Stimulated activated CD4-positive, alpha-beta T cell treated with anti-CD3 and anti-CD28 coated beads, Interleukin-12 subunit alpha, Interleukin-12 subunit beta, amount 100 ng/mL, for 24 hours (primary cell): ENCODE measurements at places on chromosomes 6 and 20.

- DNase-seq: no peak
Measured at GRCh38 chr20:34143951-34144350, 31.9 kb upstream of the EIF2S2 start.

- no peak for DNase-seq
Measured at GRCh38 chr6:108587258-108588059, 26.7 kb downstream of the FOXO3 start.

DNA sequence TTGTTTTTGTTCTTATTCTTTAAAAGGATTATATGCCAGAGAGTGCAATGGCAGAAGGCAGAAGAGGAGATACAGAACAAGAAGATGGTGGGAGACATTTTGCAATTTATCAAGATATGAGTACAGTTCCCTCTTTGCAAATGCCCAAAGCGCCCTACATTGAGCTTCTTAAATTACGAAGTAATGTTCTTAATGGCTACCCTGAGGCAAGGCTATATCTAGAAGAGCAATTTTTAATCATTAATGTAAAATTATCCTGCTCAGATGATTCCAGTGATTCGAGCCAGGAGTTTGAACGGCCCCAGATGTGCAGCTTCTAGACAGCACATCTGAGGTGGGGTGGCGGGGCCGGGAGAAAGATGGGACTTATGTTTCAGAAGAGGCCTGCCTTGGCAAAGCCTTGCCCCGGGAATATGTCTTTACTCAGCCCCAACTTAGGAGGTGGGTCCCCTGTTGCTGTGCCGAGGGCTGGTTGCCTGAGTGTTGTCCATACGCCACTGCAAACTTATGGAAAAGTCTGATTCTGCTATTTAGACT lies 84.9 kb upstream of the MLN start:
- DNase-seq: no peak

DNA sequence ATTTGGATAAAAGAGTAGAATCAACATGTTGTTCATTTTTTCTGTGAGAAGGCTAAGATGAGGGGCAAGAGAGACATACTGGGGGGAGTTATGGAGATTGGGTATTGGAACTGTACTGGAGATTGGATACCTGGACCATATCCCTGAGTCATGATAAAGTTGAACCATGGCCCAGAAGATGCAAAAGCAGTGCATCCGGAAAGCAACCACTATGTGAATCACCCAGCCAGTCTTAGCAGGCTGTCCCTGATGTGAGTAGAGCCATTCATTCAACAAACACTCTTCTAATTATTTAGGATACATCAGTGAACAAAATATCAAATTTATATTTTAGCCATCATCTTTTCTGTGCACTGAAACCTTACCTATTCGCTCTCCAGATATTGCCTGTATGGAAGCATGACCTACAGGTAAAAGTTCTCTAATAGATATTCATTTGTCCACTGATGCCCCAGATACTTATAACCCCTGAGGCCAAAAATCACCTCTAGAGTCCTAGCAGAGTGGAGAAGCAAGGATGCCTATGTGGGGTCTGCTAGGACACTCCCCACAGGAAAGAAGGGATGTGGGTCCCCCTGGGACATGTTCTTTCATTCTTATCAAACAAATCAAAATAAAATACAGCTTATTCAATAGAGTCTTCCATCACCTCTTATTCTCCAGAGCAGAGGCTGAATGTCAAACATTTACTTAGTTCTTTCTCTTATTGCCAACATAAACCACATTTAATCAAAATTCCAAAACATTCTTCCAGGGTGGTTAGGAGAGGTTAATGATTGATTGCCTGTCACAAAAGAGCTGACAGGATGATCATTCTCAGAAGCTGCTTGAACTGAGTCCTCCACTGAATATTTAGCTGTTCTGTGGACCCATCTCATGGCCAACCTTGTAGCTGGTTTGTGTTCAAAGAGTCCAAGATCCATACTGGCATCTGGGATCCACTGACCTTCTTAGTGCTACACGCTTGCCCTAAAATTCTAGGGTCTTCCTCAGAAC lies 37.0 kb upstream of the PKHD1 start:
- no peak for DNase-seq

GRCh38 chr6:156464100-156464878 lies 312.9 kb upstream of the ARID1B start:
- DNase-seq: no peak

- DNase-seq: no peak
Measured at GRCh38 chr20:61436283-61436666, 184.2 kb downstream of the CDH4 start.

DNA sequence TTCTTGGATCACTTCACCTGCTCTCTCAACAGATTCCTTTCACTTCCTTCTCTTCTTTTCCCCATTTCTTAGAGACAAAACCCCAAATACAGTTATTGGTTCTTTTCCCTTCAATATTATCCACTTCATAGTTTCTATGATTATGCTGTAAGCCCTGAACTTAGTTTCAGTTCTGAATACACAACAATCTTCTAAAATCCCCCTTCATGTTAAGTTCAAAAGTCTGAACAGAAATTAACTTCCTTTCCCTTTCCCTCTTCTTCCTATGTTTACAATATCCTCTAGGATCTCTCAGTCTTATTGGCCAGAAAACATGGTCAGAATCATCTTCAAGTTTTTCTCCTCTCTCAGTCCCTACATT lies 57.7 kb downstream of the OGFRL1 start:
- no peak for DNase-seq

DNA sequence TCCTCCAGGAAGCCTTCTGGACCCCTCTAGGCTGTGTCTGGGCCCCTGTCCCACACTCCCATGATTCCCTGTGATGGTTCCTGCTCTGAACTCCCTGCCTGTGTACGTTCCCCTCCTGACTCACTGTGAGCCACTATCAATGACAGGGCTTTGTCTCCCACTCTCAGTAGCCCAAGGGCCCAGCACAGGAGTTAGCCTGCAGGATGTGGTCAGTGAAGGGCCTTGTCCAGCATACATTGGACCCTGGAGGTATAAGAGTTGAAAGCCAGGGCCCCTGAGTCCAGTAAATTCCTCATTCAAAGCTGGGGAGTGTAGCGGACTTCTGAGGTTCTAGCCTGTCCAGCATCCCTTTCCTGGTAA lies 19.0 kb downstream of the ZBP1 start:
- no peak for DNase-seq
